Aortic smooth muscle cell (primary cell): ENCODE measurements at places on chromosomes 5 and 9. TPM values are rescaled to one million over a fixed set of nuclear protein-coding genes. Genes with fewer than 3 reads are reported as not detected.

Gene GLRA1
- not detected in 2 replicates for total RNA-seq

Gene ACOT12
- total RNA-seq = not detected in 2 replicates

Gene ADRB2
- 3.7 and 6.2 TPM in 2 replicates for total RNA-seq

Gene RBM27
- 25.6 and 26.3 TPM in 2 replicates for total RNA-seq

Gene NINJ1
- total RNA-seq = 19.0 and 23.0 TPM in 2 replicates
